Stimulated activated CD4-positive, alpha-beta T cell treated with anti-CD3 and anti-CD28 coated beads, TNF-alpha, amount 100 ng/mL, for 24 hours (primary cell): ENCODE measurements at places on chromosomes 1 and 21.

GRCh38 chr1:19925342-19926070, 2.1 kb upstream of the PLA2G2E start:
- no peak for DNase-seq

GRCh38 chr1:227726924-227727599, 8.0 kb downstream of the JMJD4 start:
- no peak for DNase-seq

GRCh38 chr1:67880056-67880601, 46.9 kb upstream of the GNG12 start:
- no peak for DNase-seq

GRCh38 chr21:45736042-45736689, 92.6 kb downstream of the PCBP3 start:
- DNase-seq: no peak

- DNase-seq: no peak
These were observed 37.4 kb downstream of the PRDM2 start for GRCh38 chr1:13737398-13737797.
